Retina (tissue), 1 donor: ENCODE measurements at places on chromosomes 2 and 18.

- peak; percentile 71 for DNase-seq
Measured at GRCh38 chr18:12287684-12288402, 20.2 kb upstream of the TUBB6 start.

GRCh38 chr18:3323900-3324299 is 62.0 kb downstream of the MYL12B start:
- no peak for DNase-seq

- no peak for DNase-seq
Measured at GRCh38 chr2:196441527-196441926, 198.0 kb upstream of the CCDC150 start.

DNA sequence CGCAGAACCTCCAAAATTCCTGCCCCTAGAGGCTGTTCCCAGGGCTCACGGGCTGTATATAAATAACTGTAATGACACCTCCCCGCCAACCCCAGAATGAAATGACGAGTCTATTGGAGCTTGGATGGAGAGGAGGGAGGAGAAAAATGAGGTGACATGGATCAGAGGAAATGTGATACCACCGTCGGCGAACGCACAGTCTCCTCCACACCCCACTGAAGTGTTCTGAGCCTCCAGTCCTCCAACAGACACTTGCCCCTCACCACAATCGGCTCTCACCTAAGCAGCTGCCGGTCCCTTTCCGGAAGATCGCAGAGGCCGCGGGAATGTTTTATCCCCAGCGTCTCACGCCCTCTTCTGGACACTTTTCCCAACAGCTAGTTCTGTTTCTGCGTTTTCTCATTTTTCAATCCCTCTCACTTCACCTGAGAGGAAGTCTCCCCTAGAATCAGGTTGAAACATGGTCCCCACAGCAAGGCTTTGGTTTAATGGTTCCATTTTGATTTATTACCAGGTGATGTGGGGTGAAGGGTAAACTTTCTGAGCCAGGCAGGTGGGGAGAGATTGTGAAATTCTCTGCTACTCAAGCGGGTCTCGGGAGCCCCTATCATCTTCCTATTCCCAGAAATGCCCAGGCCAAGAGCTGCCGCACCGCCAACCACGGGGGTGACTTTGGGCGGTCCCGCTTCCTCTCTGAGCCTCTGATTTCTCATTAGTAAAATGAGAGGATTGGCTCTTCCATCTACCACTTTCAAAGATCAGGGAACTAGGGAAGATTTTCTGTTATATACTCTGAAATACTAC is 9.1 kb upstream of the MYO5B start:
- DNase-seq: peak; percentile 82

DNA sequence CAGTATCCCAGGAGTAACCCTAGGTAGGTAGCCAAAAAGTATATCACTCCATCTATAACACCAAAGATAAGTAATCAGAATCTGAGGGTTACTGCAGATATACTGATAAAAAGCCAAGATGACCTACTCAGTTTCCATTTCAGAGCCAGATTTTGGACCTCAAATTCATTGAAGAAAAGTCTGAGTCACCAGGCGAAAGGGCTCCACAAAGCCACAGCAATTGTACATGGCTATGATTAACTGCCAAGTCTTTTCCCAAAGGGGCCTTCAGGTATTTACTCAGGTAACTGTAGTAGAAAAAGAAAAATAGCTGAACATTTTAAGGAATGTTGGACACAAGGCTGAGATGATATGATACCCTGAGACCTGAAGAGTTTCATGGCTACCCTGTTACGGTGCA is 75.6 kb upstream of the KCNH7 start:
- no peak for DNase-seq

DNA sequence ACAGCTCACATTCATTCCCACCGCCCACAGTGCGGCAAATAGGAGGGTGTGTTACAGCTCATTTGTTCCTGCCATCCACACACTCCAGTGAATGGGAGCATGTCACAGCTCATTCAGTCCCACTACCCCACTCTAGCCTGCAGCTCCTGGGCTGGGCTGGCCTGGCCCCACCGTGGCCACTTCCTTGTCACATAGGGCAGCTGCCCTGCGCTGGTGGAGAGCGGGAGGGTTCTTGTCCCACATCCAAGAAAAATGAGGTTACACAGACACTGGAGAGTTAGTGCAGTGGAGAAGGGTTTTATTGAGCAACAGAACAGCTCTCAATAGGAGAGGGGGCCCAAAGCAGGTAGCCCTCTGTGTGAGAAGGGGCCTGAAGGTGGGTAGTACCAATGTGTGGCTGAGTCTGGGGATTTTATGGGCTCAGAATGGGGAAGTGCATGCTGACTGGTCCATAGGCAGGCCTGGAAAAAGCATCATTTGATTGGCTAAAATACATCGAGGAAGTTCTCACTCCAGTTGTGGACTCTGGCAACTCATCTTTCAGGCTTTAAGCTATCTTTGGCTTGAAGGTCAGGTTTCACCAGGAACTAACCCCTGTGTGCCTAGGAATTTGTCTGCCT is 249.7 kb downstream of the ETAA1 start:
- DNase-seq: no peak

- no peak for DNase-seq
Measured at GRCh38 chr2:238467062-238467461, 40.3 kb downstream of the ASB1 start.

DNA sequence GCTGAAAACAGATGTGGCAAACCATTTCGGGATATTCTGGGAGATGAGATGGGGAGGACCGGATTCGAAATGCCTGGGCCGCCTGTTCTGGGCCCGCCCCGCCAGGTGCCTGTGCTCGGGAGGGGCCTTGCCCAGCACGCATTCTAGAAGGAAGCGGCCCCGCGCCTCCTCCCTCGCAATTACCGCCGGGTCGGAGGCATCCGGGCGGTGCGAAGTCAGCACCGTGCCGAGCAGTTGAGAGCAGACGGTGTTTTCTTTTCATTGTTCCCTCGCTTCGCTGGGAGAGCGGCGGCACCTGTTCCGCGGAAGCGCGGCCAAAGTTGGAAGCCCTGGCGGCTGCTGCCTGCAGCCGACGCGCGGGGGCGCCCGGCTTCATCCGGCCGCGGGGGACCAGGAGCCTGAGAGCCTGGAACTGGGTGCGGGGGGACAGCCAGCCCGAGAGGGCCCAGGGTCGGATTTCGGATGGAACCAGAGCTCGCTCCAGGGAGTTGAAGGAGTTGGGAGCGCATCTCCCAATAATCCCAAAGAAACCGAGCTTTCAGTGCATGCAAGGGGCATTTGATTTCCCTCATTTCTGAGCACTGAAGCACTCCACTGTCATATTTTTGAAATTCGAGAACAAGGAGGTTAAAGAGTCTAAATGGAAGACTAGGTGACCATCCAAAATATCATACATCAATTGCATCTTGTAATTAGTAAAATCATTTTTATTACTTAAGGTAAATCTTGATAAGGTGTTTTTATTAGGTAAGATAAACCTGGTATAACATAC is 241.8 kb upstream of the RAB12 start:
- peak; percentile 81 for DNase-seq

- no peak for DNase-seq
Measured at GRCh38 chr2:189382668-189383067, 58.6 kb upstream of the WDR75 start.

- no peak for DNase-seq
Measured at GRCh38 chr2:36357847-36358659, 2.5 kb downstream of the CRIM1 start.

- DNase-seq: no peak
Measured at GRCh38 chr2:20619624-20620024, 31.3 kb downstream of the HS1BP3 start.

DNA sequence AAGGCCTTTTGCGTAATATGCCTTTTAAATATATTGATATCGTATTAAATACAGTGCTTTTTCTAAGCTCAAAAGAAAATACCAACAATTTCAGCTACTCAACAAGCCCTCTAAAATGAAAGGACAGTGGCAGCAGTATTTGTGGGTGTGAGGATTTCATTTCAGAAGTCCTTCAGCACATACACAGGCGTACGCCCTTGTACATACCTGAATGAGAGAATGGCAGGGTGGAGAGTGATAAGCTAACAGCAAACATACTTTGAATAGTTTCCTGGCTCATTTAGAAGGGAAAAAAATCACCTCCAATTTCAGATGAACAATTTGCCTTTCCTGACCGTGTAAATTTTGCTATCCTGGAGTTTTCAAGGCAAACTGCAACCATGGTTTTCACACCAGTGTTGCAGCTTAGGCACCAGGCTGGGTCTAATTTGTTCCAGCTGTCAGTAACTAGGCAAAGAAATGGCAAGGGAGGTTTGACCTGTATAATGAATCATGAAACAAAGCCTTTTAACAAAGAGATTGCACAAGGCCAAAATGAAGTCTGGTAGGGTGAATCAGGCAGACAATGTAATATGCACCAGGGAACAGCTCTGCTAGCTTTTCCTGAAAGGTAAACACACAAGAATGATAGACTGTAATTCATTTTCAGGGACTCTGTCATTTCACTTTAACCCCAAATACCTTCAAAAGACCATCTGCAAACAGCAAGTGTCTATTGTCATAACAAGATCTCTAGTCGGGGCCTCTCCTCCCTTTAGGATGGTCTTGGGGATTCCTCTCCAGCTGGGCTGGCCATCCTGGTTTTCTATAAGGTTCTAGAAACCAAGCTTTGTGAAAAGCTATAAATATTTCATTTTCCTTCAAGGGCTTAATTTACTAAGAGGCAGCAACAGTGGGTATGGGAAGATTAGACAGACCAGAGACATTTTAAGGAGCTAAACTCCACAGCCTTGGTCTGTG is 11.5 kb downstream of the ANKRD29 start:
- DNase-seq: peak; percentile 49

- peak; percentile 87 for DNase-seq
Measured at GRCh38 chr2:84881581-84882413, 913 bp upstream of the TRABD2A start.

DNA sequence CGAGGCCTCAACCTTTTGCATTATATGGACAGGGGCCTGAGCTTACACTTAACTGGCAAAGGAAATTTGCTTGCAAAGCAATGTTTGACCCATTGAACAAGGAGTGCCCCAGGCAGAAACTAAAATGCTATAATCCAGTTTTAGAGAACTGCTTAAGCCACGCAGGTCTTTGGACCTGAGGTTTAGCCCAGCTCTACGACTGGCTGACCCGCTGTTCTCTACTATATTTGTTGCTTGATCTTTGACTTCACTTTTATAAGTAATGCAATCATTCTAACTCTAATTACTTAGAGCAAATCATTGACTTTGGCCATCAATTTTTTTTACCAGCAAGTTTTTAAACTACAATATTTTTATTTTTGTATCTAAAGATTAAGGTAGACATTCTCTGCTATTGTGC is 268.8 kb downstream of the MREG start:
- DNase-seq: no peak

DNA sequence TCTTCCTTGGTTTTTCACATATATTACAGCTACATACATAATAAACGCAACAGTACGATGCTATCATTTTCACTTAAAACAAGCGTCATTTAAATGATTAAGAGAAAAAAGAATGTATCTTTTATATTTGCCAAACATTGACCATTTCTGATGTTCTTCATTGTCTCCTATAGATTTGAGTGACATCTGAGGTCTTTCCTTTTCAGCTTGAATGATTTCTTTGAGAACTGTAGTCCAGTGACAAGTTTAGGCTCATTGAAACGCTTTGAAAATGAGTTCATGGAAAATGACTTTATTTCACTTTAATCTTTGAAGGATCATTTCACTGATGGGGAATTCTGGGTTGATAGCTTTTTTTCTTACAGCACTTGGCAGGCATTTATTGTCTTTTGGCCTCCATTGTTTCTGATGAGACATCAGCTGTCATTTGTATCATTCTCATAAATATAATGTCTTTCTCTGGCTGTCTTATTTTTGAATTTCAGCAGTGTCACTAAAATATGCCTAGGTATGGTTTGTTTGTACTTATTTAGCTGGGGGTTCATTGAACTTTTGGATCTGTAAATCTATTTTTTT is 10.9 kb downstream of the TGIF1 start:
- no peak for DNase-seq

- DNase-seq: no peak
Measured at GRCh38 chr2:224971214-224971613, 71.1 kb downstream of the DOCK10 start.

DNA sequence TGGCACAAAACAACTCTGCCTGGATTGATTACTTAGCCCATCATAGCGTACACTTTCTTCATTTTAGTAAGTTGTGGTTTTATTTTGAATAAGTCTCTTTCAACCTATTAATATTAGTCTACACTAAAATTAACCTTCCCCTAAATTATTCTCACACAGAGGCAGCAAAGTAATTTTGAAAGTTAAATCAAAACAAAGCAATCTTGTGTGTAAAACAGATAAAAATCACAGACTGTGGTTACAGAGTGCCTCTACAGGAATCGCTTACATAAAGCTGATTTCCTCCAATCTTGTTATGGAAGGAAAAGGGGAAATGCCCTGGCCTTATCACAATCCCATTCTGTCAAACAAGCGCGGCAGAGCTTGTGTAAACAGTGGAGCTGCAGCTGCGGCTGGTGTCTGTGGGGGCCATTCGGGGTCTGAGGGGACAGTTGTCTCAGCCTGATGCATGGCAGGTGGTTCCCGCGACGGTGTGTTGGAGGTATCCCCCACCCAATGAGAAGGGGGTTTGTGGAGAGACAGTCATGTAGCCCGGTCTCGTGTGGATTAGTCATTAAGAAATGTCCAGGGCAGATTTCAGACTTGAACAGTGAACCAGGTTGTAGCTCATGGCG is 42.1 kb downstream of the BCL2L11 start:
- no peak for DNase-seq

DNA sequence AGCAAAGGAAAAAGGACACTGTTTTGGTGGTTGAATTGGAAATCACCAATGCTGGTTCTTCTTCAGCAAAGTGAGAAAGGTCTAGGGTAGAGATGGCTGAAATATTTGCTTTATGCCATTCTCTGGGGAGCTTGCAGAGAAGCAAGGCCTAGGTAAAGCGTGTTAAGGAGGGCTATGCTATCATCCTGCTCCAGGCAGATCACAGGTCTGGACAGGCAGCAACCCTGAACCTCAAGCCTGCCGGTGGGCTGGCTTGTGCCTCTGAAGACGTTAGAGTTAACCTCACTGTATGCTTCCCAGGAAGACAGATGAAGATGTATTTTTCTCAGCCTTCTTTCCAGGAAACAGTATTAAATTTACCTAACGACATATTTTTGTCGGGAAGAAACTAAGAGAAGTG is 138.5 kb upstream of the LYPD6 start:
- DNase-seq: no peak

- DNase-seq: no peak
Measured at GRCh38 chr2:80473069-80473468, 168.5 kb upstream of the LRRTM1 start.

- DNase-seq: no peak
Measured at GRCh38 chr2:3669656-3670055, 11.7 kb downstream of the ALLC start.

GRCh38 chr18:56176751-56177150 is 461.6 kb downstream of the TXNL1 start:
- no peak for DNase-seq

- DNase-seq: no peak
Measured at GRCh38 chr2:124874219-124874618, 849.1 kb downstream of the CNTNAP5 start.

GRCh38 chr18:55731594-55732042 is 143.6 kb upstream of the TCF4 start:
- DNase-seq: no peak

DNA sequence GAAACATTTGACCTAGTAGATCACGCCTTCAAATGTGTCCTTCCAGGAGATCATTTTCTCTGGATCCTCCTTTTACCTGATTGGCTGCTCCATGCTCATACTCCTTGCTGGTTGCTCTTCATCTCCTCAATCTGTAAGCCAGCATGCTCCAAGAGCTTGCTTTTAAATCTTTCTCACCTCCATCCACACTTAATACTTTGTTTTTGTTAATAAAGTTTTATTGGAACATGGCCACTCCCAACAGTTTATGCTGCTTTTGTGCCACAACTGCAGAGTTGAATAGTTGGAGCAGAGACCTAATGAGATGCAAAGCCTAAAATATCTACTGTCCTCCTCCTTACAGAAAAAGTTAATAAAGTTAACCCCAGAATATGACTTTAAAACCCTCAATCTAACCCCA is 60.0 kb downstream of the KLHL14 start:
- no peak for DNase-seq
